ENCODE measurements at places on chromosomes 16 and 17.

GRCh38 chr17:41730479-41730878, 4.0 kb downstream of the HAP1 start:
- no peak for DNase-seq

- no peak for DNase-seq
Observed at GRCh38 chr17:38879878-38880665, 10.2 kb downstream of the LASP1 start.

GRCh38 chr17:49990921-49991320, 4.1 kb downstream of the DLX3 start:
- DNase-seq = no peak

GRCh38 chr17:27888067-27888466, 5.1 kb downstream of the LYRM9 start:
- no peak for DNase-seq

- DNase-seq = no peak
Observed at GRCh38 chr17:40538019-40538935, 27.0 kb downstream of the CCR7 start.

- DNase-seq = no peak
Observed at GRCh38 chr17:40310882-40311391, 2.0 kb downstream of the RARA start.
